T-helper 9 cell (primary cell): ENCODE measurements at places on chromosomes 4 and X.

DNA sequence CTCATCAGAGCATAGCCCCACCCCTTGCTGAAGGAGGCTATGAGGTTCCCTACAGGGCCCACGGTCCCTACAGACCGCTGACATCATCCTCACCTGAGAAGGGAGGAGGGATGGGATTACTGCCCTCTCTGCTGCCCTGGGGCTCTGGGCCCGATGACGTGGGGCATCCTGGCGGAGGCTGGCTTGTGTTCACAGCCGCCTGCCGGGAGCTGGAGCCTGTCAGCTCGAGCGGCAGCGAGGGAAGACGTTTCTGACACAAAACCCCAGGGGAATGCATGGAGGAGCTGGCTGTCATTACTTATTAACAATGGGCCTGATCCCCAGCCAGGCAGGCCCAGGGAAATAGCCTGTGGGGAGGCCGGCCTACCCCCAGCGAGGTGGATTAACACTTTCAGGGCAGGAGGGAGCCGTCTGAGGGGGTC, 106.6 kb upstream of the ATP6AP2 start:
- DNase-seq = no peak

GRCh38 chr4:137467537-137467936, 64.8 kb downstream of the PCDH18 start:
- no peak for DNase-seq

DNA sequence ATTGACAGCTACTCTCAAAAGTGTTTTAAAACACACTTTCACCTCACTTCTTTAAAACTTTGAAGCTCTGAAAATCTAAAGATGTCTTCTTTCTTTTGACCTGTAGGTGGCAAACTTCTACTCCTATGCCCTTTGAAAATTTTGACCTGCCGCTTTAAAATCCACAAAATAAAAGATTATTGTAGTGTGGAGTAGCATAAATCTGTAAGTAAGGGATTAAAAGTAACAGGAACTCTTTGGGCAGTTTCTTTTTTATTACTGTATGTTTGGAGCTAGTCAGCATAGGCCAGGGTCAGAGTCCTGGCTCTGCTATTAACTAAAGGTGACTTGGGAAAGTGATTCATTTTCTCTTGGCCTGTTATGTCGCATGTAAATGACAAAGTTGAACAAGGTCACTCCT, 25.5 kb downstream of the BBS12 start:
- DNase-seq = no peak

- DNase-seq = no peak
Measured at GRCh38 chr4:106708464-106708816, 327.7 kb downstream of the DKK2 start.

- no peak for DNase-seq
Measured at GRCh38 chr4:128461291-128462102, 173.9 kb upstream of the PGRMC2 start.

DNA sequence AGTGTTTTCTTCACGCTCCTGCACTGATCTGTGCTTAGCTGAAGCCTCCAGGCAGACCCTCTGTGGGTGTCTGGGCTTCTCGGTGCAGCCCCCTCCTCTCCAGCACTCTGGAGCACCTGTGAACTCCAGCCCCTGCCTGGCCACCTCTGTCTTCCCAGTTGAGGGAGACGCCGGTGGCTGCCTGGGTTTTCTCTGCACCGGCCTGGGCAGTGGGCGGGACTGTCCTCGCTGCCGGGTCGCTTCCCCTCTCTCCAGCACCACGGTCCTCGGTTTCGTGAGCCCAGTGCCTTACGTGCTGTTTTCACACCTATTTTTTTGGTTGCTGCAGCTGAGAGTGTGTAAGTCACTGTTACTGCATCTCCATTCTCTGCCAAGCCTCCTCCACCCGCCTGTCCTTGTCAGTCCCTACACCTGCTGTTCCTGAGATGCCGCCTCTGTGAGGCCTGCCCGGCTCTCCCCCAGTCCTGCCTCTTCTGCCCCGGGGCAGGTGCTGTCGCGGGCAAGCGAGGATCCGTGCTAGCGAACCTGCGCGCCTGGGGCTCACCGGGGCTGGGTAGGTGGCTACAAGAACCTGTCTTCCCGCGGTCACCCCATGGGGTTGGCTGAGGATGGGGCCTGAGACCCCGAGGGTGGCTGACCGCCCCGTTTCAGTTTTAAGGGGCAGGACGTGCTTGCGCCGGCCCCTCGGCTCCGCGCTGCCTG, 2.4 kb upstream of the FGFRL1 start:
- DNase-seq = no peak

DNA sequence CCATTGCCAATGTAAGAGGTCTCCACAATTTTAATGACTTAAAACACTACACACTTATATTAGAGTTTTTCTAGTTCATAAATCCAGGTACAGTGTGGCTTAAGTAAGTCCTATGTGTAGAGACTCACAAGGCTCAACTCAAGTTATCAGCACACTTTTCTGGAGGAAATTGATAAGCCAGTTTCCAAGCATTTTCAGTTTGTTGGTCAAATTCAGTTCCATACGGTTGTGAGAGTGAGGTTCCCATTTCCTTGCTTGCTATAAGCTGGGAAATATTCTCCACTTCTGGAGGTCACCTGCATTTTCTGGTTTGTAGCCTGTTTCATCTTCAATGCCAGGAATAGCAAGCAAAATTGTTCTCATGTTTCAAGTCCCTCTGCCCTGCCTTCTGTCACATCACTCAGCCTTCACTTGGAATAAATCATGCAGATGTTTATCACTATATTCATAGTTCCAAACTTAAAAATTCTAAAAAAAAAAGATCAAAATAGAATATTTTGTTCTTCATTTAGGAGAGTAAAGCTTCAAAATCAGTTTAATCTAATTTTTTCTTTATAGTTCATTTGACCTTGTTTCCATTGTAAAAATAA, 1137.5 kb upstream of the INTU start:
- no peak for DNase-seq

DNA sequence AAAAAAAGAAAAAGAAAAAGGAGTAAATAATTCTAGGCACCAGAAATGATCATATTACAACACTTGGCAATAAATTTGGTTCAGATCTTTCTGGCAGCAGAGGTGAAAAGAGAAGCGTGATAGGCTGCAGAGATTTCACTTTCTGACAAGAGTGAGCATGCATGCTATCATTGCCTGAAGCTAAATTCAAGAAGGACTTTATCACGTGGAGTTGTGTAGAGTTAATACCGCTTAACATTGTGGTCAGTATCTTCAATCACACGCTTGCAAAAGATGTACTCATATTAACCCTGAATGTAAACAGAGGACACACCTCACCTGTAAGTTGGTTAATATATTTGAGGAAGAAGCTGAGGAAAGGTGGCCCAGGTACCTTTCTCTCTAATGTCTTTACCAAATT, 31.4 kb upstream of the RBPJ start:
- no peak for DNase-seq

- no peak for DNase-seq
Measured at GRCh38 chrX:108736509-108737479, at the start of gene IRS4. IRS4 (minus strand) TSS chrX:108736563.

DNA sequence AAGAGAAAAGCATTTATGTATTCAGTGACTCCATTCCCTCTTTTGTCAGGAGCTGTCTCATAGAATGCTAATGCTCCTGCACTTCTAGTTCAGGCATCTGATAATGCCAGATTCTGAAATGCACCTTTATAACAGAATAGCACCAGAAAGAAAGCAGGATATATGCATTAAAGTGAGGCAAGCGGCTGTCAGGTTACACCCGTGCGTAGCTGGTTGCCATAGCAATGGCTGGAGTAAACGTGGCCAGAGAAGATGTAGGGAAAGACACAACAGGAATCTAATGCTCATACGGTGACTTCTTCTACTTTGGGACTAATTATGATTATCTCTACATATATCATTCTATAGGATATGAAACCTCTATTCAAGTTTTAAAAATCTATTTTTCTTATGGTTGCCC, 5.9 kb downstream of the EMCN start:
- DNase-seq = no peak

GRCh38 chr4:121514443-121514842, 133.6 kb upstream of the QRFPR start:
- DNase-seq = no peak

GRCh38 chrX:43973249-43974099, at the start of gene NDP:
NDP (minus strand) TSS chrX:43973390; CDS start chrX:43958645, 14,745 bp downstream.
- no peak for DNase-seq

- no peak for DNase-seq
Measured at GRCh38 chr4:12902735-12903134, 581.4 kb downstream of the RAB28 start.

GRCh38 chrX:64456828-64457227, 61.6 kb upstream of the MTMR8 start:
- DNase-seq = no peak

DNA sequence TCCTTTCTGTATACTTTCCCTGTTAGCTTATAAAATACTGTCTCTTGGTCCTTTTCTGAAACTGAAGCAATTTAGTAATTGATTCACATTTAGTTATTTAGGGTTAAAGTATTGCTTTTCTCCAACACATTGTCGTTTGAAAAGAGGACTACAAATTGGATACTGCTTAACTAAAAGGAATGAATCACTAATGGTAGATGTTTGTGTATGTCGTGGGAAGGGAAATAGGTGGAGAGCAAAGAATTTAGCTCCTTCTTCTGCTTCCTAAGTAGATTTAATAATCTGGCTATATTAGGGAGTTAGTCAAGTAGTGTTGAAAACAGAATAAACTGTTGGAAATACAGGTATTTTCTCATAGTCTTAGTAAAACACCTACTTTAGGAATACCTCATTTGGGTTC, 27.9 kb downstream of the SLAIN2 start:
- DNase-seq = no peak

DNA sequence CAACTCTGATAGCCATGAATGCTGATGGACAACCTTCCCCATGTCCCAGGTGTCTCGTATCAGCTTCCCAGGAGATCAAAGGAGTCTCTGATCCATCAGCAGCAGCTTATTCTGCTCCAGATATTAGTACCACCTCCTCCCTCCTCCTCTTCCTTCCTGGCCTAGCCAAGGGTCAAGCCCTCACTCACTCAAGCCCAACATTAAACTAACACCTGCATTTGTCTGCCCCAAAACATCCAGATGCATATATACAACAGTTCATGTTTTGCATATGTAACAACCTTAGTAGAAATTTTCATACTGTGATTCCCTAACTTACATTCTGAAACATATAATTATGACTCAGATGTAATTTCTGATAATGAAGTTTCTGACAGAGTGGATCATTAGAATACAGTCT, 29.9 kb downstream of the BCLAF3 start:
- no peak for DNase-seq

GRCh38 chrX:9071031-9071650, 37.2 kb upstream of the FAM9B start:
- DNase-seq = no peak

DNA sequence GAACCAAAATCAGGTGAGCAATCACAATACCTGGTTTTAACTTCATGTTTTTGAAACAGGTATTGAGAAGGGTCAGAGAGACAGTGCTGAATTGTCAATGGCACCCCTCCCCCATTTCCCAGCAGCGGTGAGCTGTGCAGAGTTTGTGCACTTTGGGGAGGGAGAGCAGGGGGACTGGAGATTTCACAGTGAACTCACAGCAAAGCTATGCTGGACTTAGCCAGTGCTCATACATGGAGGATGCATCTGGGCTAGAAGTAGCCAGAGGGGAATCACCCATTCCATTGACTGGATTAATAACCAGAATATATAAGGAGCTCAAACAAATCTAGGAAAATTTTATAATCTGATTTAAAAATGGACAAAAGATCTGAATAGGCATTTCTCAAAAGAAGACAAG, 612.6 kb downstream of the STPG2 start:
- no peak for DNase-seq

GRCh38 chr4:159416073-159416472, 313.2 kb downstream of the RAPGEF2 start:
- no peak for DNase-seq

- DNase-seq = no peak
Measured at GRCh38 chr4:167715176-167715575, 377.2 kb upstream of the ANXA10 start.

- no peak for DNase-seq
Measured at GRCh38 chrX:44043496-44043895, 70.3 kb upstream of the NDP start.

GRCh38 chr4:97003715-97004114, 1139.6 kb downstream of the STPG2 start:
- no peak for DNase-seq
